ENCODE measurements at places on chromosomes 12 and 14.

GRCh38 chr14:24234095-24235005 lies 1.6 kb downstream of the GMPR2 start:
- no peak for DNase-seq

DNA sequence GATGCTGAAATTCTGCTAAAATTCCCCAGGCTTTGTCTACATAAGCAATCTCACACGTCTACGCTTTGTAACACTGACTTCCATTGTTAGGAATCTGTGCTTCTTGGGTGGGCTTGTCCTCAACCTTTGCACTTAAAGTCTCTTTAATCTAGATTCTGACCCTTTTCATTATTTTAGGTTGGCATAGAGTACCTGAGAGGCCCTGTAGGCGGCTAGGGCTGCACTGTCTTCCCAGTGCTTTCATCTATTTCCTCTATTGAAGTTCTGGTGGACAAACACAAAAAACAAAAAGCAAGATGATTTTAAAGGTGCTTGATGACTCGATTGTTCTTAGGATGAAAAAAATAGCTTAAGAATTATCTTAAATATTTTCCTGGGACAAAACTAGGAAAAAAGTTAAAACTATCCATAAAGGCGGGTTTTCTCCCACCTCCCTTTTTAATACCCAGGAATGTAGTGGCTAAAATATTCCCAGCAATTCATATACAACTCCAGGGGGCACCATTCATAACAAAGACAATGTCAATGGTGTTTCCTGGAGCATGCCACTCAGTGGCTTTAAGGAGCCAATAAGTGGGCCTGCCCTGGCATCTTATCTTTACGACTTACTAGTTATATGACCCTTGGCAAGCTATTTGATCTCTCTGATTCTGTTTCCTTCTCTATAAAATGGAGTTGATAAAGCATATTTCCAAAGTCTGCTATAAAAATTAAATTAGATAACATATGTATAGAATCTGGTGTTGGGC lies 197.5 kb downstream of the STXBP6 start:
- DNase-seq = no peak

GRCh38 chr12:62252576-62252975 lies 7.6 kb upstream of the USP15 start:
- no peak for DNase-seq

DNA sequence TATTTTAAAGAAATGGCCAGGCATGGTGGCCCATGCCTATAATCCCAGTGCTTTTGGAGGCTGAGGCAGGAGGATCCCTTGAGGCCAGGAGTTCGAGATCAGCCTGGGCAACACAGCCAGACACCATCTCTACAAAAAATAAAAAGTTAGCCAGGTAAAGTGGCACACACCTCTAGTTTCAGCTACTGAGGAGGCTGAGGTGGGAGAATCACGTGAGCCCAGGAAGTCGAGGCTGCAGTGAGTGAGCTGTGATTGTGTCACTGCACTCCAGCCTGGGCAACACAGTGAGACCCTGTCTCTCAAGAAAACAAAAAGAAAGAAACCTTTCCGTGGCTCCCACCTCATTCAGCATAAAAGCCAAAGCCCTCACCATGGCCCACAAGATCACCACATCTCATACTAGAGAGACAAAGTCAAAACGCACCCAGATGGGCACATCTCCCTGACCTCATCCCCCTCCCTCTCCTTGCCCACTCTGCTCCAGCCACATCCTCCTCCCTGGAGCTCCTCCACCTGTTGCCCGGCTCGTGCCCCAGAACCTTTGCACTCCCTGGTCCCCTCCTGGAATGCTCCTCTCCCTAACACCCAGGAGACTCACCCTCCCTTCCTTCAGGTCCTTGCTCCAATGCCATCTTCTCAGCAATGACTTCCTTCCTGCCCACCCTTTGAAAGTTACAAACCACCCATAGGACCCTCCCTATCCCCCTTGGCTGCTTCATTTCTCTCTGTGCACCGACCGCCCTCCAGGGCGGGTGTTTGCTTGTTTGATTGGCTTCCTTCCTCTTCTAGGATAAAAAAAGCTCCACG lies 4.8 kb upstream of the SCARB1 start:
- no peak for DNase-seq

DNA sequence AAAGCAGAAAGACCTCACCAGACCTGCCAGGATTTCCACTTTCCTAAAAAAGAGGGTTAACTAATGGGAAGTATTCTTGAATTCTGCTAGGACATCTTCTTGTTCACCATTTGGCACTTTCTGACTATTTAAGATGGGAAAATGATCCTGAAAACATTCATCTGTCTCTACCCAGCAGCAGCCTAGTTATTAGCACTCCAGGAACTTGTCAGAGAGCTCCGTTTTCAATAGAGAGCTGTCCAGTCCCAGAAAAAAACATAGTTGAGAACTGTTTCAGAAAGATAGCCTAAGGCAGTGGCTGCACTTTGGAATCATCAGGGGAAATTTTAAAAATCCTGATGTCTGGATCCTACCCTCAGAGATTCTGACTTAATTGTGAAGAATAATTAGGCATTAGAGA lies 22.1 kb upstream of the CEP83 start:
- no peak for DNase-seq

DNA sequence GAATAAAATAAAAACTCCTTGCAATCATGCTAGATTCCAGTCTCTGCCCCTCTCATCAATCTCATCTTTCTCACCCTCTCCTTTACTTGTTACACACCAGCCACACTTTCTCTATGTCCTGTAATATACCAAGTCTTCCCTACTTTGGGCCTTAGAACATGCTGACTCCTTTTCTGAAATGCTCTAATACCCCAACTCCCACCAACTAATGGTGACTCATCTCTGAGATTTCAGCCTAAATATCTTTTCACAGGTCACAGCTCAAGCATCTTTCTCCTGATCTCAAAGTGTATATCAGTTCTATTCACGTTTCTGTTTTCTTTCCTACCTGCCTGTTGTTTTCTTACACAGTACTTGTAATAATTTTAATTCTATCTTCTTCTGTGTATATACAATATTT lies 378.9 kb upstream of the PRICKLE1 start:
- DNase-seq = no peak

All from omental fat pad (tissue), 4 donors.